ENCODE measurements at places on chromosomes 5 and 9.

GRCh38 chr5:41264019-41264418, 50.7 kb upstream of the C6 start:
- DNase-seq = no peak

- DNase-seq = no peak
Observed at GRCh38 chr5:179817890-179818745, 2.6 kb upstream of the SQSTM1 start.

GRCh38 chr9:89219637-89220036, 41.0 kb upstream of the SHC3 start:
- DNase-seq = no peak

DNA sequence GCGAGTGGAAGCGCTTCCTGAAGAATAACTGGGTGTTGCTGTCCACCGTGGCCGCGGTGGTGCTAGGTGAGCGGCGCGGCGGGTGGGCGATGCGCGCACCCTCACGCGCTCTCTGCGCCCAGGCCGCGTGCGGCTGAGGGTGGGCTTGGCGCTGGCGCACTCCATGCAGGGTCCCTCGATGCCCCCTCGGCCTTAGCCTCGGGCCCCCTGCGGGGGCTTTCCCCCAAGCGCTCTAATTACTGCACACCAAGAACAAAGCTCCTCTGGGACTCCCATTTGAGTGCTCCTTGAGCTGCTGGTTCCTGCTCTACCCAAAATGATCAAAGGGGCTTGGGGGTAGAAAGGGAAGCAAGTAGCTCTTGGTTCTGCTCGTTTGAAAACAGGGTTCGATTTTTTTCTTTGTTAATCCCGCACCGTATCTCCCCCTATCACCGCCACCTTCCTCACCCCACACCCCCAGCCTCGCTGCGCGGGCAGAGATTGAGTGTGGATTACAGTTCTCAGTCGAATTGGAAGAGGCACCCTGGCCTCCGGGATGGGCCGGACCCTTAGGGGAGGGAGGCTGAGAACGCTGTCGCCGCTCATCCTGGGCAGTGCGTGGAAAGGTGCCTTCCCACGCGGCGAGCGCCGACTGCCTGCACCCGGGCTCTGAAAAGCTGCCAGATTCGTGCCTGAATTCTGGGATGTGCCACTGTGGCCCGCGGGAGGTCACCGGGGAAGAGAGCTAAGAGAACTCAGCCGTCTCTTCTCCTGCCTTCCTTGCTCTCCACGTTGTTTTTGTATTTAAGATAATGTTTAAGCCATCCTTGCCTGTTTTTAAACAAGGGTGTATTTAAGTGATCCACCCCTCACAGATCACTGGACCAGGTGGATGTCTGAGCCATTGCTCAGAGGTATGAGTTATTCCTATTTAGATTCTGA, 697 bp downstream of the SLC1A1 start:
- peak; percentile 7 for DNase-seq

DNA sequence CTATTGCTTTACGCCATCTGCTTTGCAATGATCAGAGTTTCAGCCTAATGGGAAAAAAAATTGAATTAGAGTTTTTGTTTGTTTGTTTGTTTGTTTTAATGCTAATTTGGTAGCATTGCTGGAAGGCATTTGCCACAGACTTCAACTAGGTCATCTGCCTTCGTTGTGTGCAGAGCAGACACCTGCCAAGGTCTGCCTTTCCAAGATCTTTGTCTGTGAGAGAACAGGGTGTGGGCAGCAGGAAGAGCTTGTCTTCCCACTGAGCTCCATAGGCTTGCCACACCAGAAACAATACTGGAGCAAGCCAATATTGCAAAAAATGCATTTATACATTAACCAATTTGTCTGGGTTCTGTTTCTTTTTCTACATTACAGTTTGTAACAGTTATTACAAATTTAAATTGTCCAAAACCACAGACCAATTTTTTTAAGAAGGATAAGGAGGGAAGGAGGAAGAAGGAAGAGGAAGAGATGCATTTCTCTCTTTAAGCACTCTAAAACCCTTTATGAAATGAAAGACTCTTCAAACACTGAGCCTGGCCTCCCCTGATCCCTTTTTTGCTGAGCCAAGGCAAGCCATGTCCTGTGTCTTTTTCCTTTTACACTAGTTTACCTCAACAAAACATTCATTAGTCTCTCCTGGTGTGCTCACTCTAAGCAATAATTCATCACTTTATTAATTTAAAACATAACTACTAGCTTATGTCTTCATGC, 210.5 kb downstream of the SNX18 start:
- DNase-seq = no peak

DNA sequence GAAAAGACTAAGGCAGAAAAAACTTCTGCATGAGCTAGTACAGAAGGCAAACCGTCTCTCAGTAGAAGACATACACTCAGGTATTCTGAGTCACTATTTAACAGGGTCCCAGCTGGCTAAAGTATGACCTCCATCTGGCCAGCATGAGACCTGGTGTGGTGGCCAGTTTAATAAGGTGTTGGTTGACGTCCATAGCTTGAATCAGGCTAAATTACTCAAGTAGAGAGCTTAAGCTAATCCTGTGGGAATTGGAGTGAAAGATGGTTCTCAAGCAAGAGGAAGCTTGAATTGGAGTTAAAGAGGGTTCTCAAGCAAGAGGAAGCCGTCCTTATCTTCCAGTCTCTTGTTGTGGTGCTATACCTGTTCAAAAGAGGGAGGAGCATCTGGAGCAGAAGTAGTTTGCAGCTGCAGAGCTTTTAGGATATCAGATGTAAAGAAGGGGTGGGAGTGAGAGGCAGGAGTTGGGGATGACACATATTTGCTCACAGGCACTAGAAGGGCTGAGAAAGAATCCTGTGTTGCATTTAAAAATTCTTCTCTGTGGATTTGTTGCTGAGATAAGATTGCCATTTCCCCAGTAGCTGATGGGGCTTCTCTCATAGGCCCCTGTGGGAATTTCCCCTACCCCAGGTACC, 136.1 kb upstream of the RUSC2 start:
- DNase-seq = no peak

DNA sequence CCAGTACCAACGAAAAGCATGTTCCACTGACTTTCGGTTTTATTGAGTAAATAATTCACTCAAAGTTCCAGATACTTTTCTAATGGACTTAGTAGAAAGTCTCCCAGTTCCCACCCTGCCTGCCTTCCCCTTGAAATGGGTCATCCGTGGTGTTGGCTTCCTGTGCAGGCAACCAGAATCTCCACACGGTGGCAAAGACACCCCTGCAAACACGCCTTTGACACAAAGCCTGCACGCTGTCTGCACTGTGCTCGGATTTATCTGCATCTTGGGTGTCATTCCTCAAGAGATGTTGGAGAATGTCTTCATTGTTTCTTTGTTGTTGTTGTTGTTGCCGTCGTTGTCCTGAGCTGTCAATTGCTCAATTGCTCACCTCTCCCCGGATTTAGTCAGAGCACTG, 150.0 kb upstream of the IRX2 start:
- no peak for DNase-seq

GRCh38 chr9:127520941-127521918, 69.9 kb downstream of the LRSAM1 start:
- DNase-seq = no peak

GRCh38 chr5:136086783-136087566, 45.7 kb upstream of the SMAD5 start:
- no peak for DNase-seq

GRCh38 chr5:40547994-40548575, 131.6 kb upstream of the PTGER4 start:
- no peak for DNase-seq

DNA sequence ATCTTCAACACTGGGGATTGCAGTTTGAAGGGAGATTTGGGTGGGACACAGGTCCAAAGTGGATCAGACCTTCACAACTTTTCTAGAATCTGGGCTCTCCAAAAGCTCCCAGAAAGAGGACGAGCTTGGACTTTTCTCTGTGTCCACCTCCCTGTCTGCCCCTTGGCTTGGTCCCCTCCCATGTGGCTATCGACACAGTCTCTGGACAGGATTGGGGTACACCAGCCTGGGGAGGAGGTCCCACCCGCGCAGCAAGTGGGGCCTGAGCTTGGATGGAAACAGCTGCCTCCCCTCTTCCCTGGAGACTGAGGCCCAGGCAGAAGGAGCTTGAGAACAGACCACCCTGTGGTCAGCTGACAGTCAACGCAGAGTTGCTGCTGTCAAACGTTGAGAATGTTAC, 84.6 kb upstream of the FCN1 start:
- no peak for DNase-seq

DNA sequence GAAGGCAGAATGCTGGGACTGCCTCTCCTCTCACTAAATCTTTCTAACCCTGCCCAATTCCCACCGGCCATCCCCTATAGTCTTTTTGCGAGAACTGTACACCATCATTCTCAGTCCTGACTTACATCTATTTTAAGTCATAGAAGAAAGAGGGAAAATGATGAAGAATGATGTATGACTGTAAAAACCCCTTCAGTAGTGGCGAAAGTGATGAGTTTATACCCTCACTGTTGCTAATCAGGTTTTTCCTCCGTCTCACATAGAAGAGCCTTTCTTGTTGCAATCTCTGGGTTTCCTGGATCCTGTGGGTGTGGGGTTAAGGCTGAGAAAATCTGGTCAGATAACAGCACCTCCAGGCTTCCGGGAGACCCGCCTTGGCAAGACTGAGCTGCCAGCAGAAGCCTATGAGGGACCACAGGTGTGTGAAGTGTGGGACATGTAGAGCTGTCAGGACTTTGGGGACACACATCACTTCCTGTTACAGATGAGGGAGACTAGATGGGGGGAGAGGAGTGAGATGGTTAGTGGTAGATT, 147.1 kb upstream of the SLC12A2 start:
- no peak for DNase-seq

GRCh38 chr9:20620650-20621470, 1.4 kb downstream of the MLLT3 start:
- peak; percentile 38 for DNase-seq
